ACHN (cell line): ENCODE measurements at places on chromosomes 2 and 18.

DNA sequence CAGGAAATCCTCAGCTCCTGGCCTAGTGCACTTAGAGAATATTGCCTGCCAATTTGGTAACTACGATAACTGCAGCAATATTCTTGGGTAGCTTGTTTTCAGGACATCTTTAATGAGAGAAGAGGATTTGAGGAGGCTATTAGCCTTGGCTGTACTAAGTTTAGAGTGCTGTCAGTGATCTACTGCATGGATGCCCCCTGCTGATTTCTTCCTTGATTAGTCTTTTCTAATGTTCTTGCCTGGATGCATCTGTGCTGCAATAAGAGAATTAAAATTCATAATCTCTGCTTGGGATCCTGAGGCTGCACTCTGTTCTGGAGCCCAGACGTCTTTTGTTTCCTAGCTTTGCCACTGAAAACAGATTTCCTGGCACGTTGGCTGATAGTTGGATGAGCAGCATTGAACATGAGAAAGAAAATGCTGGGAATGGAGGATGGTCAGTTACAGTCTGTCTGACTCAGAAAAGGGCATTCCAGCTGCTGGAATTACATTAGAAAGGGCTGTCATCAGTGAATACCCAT, 115.4 kb downstream of the CCDC85A start:
- DNase-seq, result no peak

GRCh38 chr2:181203916-181204315, 223.5 kb downstream of the UBE2E3 start:
- no peak for DNase-seq

GRCh38 chr2:44358503-44358902, 2.8 kb downstream of the PREPL start:
- peak; percentile 58 for DNase-seq

DNA sequence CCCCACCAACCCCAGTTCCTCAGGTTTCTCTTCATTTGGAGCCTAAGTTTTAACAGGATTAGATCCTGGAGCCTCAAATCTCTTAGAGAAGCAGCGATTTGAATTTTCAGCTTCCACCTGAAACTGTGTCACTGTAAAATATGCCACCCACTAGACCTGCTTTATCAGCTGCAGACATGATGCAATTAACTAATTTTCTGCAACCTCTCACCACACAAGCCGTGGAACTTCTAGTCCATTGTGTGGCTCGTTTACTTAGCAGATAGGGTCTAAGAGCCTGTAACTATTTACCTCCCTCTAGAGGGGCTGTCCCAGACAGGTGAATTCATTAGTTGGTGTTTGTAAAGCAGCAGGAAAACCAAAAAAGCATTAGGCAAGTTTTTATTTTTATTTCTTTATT, 31.6 kb upstream of the FZD5 start:
- DNase-seq, result no peak

DNA sequence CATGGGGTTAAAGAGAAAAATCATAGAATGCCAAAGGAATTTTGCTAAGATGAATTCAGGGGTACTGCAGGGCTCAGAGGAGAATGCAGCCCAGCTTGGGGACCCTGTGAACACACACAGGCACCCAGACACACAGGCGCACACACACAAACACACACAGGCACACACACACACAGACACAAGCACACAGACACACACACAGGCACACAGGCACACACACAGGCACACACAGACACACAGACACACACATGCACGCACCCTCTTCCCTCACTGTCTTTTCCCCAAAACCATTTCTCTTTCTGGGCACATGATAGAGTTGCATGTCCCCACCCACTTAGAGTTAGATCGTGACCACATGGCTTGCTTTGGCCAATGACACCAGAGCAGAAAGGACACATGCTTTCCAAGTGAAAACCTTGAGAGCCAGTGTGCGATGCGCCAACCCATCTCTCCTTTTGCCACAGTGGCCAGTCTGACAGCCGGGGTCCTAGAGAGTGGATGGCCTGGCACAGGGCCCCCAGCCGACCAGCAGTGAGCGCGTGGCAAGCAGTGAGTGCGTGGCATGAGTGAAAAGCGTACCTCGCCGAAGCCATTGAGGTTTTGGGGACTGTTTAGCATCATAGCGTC, 163.3 kb downstream of the KLHL29 start:
- no peak for DNase-seq

- DNase-seq, result no peak
These were observed 134.3 kb downstream of the SOCS6 start for GRCh38 chr18:70423120-70423519.

DNA sequence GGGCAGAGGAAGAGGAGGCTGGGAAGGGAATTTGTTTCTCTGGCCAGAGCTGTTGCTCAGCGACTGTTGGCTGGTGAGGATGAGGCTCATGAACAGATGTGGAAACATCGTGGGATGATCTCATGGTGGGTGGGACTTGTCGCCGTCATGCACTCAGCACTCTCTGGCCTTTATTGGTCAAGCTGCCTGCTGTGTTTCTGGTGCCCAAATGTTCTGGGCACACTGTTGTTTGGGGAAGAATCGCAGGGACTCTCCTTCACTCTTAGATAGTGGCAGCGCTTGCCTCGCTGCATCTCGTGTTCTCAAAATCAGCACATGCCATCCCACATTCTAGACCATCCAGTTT, 145.6 kb downstream of the AGAP1 start:
- no peak for DNase-seq

GRCh38 chr2:162473-163382, 101.1 kb downstream of the SH3YL1 start:
- no peak for DNase-seq

GRCh38 chr2:58283931-58284330, 42.8 kb upstream of the FANCL start:
- no peak for DNase-seq
